CD4-positive, alpha-beta T cell treated with Interleukin-10 for 1 hour (primary cell): ENCODE measurements at places on chromosomes 11 and 22.

DNA sequence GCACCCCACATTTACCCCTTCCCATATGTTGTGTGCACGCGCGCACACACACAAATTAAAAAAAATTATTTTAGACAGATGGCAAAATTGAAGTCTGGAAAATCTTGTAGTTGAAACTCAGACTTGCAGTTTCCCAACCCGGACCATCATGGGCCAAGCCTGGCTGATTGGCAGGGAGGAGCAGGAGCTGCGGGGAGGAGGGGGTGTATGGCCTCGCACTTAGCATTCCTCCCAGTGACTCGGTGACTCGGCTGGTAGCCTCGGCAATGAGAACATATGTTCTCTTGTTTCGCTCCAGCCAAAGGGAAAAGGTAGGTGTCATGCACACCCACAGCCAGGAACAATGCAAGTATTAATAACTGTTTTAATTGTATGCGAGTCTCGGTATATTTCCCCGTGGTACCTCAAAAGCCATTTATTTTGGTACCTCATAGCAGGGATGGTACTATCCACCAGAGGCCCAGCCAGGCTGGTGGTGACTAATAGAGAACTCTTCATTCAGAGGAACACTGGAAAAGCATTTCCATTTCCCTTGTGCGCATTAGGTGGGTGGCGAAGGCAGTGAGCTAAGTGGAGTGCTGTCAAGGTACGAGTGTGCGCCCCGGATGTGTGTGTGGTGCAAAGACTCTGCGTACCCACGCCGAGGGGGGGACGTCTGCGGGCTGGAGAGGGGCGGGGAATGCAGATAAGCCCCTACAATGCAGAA is 92.5 kb downstream of the DSCAML1 start:
- no peak for DNase-seq

- DNase-seq = no peak
These were observed 116.2 kb upstream of the ALX4 start for GRCh38 chr11:44426119-44426518.

DNA sequence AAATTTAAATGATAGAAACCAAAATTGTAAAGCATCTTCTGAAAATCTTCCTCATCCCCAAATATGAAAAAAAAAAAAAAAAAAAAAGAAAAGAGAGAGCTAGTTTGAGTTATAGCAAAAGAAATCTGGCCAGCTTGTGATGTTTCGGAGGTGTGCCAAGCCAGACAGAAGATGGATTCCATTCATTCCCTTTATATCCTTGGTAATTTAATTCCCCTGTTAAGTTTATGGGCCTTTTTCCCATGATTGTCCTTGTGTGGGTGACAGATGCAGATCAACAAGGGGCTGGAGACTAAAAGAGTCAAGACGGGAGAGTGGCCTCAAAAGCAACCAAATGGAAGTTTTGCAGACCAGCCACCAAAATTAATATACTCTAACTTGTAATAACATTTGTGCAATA is 47.6 kb upstream of the PARVA start:
- DNase-seq = no peak

DNA sequence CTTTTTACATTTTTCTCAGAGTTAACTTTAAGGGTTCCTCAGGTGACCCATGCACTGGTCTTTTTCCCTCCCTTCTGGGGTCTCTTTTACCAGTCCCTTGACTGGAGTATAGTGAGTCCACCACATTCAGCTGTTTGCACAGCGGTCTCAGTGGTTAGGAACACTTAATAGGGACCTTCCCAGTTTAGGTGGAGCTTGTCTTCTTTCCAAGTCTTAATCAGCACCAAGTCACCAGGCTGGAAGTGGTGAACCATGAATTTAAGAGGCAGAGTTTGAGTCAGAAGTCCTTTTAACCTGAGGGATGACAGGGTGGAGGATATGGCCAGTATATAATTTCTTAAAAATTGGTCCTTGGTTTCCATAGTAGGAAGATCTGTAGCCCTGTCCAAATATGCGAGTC is 349.7 kb upstream of the MPPED2 start:
- no peak for DNase-seq

DNA sequence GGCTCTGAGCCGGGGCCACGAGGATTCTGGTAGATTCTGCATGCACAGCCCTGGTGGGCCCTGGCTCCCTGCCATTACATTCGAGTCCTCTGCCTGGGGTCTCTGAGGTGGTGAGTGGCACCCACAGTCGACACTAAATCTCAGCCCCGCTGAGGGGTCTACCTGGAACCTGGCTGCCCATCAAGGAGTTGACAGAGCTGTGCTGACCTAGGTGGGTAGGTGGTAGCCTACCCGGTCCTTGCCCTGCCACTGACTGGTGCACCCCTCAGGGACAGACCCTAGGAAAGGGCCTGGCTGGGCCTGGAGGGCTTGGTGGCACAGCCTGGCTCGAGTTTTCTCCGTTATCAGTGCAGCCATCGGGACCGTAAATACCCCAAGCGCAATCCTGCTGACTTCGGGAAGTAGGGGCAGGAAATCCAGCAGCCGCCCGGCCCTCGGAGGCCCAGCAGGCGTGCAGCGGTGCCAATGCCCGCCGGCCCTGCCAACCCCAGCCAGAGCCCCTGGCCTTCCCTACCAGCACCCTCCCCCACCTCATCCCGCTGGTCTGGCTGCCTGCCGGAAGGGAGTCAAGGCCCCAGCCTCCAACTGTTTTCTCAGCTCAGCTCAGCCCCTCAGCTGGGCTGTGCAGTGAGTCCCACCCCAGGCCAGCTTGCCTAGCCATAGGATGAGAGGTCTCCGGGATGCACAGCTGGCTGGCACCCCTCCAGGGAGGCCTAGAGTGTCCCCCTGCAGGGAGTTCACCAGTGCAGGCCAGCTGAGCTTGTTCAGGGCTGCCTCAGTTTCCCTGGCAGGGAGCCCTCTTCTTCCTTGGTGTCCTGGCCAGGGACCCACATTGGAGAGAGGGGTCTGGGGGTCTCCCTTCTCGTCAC is 80.4 kb upstream of the KCNQ1OT1 start:
- DNase-seq = no peak

GRCh38 chr11:133621611-133622010 is 89.3 kb upstream of the OPCML start:
- no peak for DNase-seq
